CD4-positive, alpha-beta T cell (primary cell): ENCODE measurements at places on chromosomes 6 and 20.

- no peak for DNase-seq
These were observed 2.6 kb downstream of the PRR18 start for GRCh38 chr6:166305562-166306117.

DNA sequence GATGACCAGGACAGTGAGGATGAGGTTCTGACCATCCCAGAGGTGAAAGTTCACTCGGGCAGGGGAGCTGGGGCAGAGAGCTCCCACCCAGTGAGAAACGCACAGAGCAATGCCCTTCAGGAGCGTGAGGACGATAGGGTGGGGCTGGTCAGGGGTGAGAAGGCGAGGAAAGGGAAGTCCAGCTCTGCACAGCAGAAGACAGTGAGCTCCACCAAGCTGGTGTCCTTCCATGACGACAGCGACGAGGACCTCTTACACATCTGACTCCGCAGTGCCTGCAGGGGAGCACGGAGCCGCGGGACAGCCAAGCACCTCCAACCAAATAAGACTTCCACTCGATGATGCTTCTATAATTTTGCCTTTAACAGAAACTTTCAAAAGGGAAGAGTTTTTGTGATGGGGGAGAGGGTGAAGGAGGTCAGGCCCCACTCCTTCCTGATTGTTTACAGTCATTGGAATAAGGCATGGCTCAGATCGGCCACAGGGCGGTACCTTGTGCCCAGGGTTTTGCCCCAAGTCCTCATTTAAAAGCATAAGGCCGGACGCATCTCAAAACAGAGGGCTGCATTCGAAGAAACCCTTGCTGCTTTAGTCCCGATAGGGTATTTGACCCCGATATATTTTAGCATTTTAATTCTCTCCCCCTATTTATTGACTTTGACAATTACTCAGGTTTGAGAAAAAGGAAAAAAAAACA lies 16.6 kb upstream of the SLC22A1 start:
- no peak for DNase-seq

- no peak for DNase-seq
These were observed 12.1 kb upstream of the PAX1 start for GRCh38 chr20:21693322-21693721.

DNA sequence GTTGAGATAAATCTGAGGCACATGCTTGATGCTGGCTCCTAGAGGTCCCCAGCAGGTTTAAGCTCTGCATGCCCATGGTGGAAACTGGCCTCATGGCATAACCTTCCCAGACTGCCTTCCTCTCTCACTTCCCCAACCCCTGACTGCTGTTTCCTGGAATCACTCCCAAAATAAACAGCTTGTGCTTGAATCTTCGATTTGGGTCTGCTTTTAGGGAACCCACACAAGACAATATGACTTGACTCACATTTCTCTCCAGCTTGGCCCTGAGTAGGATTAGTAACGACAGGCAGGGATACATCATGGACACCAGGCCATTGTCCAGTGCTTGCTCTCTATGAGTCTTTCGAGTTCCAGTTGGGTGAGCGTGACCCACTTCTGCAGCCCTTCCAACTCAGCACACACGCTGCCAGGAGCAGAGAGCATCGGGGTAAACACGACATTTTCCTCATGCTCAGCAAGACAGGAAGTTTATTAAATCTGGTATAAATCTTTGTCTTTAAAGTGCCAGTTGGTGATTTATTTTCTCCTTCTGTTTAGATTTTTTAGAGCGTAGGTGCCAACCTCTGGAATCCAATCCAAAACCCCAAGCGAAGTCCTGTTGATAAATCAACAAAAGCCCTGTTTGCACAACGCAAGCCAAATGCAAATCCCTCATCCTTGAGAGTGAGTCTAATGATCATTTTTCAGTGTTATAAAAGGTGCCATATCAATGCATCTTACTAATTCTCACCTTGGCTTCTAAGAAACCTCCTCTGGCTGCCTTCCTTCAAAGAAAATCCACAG lies 135.0 kb downstream of the FOXA2 start:
- DNase-seq: no peak

GRCh38 chr6:31578184-31579118 lies 3.1 kb downstream of the TNF start:
- no peak for DNase-seq

DNA sequence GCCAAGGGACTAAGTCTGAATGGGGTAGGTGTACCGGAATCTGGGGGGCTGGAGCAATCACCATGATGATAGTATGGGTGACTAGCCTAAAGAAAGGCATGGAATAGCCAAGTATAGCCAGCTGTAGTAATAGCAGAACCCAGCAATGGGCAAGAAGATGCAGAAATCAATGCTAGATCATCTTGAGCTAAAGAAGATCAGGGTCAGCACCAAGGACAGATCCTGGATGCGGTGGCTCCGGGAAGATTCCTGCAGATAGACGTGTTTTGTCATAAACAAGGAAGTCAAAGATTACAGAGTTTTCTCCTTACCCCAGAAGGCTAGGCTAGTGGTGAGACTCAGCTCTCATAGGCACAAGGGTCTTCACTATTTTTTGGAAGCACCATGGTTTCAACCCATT lies 561.6 kb upstream of the CHD6 start:
- no peak for DNase-seq

DNA sequence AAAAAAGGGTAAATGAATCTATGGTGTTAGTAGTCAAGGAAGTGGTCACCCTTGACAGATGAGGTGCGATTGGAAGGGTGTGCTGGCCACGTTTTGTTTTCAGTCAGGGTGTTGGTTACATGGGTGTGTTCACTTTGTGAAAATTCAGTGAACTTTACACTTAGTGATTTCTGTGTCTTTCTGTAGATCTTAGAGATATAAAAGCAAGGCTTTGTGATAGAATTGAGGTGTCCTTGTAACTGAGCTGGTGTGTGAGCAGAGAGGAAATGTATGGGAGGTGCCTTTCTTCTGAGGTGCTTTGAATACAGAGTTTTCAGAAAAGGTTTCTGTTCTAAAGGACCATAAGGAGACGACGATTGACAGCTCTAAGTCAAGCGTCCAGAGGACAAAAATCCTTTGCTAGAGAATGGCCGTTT lies 90.5 kb downstream of the SAMD3 start:
- DNase-seq: peak; percentile 57

DNA sequence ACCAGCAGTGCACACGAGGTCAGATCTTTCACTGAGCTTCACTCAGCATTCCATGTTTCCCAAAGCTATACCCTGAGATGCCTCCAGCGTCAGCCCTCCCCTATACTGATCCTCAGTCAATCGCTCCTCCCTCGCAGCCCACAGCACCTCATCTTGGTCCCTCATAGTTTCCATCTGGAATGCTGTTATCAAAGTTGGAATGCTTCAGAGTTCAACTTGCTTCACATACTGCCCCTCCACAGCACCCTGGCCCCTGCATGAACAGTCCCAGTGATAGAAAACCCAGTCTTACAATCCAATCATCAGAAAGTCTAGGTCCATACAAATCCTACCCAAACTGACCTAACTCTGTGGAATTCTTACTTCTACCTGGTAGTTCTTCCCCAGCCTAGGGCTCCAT lies 20.0 kb downstream of the SPAG4 start:
- no peak for DNase-seq

GRCh38 chr6:44228031-44228430 lies 4.6 kb downstream of the SLC29A1 start:
- no peak for DNase-seq

DNA sequence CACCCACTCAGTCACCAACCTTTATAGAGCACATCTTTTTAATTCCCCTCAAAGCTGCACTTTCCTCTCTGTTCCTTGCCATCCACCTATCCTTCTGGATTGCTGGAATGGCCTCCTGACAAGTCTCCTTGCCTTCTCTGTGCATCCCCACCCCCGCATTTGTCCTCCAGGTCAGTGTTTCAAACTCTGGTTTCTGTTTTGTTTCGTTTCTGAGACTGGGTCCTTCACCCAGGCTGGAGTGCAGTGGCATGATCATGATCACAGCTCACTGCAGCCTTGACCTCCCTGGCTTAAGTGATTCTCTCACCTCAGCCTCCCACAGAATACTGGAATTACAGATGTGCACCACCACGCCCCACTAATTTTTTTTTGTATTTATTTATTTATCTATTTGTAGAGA lies 96.2 kb downstream of the PLCB1 start:
- no peak for DNase-seq

GRCh38 chr6:7140631-7141378 lies 33.0 kb downstream of the RREB1 start:
- peak; percentile 75 for DNase-seq

DNA sequence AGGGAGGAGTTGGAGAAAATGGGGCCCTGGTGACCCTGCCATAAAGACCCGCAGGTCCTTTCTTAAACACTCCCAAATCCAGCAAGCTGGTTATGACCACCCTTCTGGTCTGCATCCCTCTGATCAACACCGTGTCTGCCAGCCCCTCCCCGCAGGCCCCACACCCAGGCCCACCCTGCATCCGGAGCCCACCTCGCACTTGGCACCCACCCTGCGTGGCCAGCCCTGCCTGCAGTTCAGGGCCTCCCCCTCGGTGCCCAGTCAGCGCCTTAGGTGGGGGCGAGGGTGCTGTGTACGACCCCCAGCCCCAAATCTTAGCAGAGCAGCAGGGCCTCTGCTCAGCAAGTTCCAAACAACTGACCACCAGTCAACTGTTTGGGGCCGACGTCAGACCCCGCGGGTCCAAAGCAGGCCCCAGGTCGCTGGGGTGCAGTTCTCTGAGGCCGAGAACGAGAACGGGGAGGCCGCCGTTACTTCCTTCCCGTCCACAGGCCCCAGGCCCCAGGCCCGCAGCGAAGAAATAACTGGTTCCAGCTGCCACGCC lies 1.2 kb downstream of the ACSS1 start:
- DNase-seq: no peak

GRCh38 chr6:93304505-93304904 lies 114.9 kb downstream of the EPHA7 start:
- DNase-seq: no peak

DNA sequence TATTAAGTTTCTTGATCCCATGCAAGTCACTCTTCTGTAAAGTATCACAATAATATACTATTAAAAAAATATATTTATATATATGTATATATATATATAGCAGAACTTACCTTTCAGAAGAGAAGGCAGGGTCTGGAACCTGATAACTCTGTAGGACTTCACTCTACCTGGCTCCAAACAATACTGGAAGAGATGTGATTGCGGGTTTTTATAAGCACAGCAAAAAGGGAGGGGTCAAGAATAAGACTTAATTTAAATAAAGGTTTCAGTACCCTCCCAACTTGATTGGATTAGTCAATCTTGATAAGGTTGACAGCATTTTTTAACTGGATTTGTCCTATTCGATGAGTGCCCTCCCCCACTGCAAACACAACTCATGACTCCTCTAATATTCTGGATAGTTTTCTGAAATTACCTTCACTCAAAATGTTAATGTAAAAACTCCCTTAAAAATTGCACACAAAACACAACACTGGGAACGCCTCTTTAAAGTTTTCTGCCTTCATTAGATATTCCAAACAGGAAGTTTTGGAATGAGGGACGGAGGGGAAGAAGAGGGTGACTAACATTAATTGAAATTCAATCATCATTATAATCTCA lies 4.0 kb upstream of the ZNF217 start:
- no peak for DNase-seq
